ENCODE measurements at places on chromosomes 16 and 17.

DNA sequence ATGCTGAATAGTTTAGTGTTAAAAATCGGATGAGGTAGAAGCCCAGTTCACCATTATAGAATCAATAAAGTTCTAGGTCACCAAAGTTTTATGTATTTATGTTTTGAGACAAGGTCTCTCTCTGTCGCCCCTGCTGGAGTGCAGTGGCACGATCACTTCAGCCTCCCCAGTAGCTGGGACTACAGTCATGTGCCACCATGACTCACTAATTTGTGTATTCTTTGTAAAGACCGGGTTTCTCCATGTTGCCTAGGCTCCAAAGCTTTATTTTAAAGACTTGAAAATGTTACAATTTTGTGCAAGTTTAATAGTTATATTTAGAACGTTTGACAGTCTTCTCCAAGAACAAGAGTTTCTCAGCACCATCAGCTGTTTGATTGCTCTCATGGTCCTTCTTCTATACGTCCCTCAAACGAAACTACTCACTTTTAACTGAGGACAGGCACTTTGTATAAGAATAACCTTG is 32.1 kb downstream of the NDE1 start:
- DNase-seq: peak; percentile 61

DNA sequence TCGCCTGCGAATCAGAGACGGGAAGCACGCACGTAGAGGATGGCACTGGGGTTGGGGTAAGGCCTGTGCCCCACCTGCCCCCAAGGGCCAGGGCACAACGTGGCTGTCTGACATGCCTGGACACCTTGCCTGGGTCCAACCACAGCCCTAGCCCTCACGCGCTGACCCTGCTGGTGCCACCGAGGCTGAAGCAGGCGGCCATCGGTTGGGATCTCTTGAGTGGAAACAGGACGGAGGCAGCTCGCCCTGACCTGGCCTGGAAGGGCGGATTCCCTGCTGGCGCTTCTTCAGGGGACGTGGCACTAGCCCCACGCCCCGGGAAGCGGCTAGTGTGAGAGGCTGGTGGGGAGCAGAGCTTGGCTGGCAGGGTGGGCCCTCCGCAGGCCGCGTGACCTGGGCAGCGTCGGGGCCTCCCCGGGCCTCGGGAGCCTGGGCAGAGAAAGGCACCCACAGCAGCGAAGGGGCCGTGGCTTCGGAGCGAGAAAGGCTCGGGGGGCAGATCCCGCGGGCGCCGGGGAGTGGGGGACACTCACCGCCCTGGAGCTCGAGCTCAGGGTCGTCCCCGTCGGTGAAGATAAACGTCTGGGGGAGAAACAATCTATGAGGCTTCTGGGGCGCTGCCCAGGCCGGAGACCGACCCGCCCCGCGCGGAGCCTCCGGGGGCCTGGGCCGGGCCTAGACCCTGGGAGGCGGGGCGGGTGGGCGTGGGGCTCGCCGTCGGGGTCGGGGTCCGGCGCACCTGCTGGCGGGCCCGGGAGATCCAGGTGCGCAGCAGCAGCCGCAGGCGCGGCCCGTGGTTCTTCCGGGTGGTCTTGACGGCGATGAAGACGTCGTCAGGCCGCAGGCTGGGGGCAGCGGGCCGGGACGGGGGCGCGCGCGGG is 610 bp downstream of the RFNG start:
- DNase-seq: no peak

DNA sequence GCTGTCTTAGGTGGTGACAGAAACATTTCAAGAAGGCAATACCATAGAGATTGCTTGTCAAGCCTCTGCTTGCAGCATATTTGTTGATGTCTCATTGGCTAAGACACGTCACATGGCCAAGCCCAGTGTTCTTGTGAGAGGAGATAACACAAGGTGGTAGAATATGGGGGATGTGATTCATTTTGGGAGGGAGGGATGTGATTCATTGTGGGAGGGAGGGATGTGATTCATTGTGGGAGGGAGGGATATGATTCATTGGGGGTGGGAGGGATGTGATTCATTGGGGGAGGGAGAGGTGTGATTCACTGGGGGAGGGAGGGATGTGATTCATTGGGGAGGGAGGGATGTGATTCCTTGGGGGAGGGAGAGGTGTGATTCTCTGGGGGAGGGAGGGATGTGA is 470.5 kb upstream of the SALL1 start:
- DNase-seq: no peak

DNA sequence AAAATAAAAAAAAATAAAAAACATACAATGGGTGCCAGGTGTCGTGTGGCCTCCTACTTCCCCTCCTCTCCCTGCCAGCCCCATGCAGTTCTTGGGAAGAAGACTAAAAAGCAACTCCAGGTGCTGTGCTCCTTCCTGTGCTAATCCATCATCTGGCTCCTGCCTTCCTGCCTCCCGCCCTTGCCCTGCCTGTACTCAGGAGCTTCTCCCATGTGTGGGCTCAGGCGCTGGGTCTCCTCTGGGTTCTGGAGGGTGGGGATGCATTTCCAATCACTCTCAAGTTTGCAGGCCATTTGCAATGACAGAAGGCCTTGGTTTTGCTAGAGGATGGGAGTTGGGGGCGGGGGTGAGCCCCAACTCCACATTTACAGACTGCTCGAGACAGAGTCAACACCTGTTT is 122.9 kb downstream of the SDK2 start:
- no peak for DNase-seq

DNA sequence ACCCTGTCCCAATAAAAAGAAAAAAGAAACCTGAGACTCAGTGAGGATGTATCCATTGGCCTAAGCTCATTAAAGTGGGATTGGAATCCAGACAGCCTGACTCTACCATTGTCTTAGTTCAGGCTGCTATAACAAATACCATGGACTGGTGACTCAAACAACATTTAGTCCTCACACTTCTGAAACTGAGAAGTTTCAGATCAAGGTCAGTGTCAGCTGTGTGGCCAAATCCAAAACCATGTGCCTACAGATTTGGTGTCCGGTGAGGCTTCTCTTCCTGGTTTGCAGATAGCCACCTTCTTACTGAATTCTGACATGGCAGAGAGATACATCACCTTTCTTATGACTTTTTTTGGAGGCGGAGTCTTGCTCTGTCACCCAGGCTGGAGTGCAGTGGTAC is 53.3 kb upstream of the KDM8 start:
- no peak for DNase-seq

DNA sequence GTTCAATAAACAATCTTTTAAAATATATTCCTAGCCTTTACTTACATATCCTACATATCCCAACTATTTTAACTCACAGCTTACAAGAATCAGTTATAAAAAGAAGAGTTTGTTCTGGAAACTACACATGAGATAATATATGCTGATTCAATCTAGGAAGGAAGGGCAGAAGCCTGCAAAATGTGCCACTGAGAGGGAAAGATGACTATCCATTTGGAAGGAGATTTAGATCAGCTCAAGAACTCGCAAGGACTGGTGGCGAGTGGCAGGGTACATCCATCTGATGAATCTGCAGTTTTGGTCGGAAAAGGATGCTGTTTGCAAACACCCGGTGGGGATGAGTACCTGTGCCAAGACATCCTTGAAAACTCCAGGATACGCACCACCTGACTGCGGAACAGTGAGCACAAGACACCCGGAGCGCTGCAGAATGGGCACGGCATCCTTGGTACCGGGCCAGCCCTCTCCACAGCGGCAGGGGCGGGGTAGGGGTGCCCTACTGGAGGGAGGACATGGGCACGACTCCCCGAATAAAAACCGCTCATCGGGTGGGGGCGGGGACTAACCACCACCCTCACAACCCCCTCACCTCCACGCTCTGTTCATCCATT is 723 bp downstream of the TRIM37 start:
- peak; percentile 71 for DNase-seq

DNA sequence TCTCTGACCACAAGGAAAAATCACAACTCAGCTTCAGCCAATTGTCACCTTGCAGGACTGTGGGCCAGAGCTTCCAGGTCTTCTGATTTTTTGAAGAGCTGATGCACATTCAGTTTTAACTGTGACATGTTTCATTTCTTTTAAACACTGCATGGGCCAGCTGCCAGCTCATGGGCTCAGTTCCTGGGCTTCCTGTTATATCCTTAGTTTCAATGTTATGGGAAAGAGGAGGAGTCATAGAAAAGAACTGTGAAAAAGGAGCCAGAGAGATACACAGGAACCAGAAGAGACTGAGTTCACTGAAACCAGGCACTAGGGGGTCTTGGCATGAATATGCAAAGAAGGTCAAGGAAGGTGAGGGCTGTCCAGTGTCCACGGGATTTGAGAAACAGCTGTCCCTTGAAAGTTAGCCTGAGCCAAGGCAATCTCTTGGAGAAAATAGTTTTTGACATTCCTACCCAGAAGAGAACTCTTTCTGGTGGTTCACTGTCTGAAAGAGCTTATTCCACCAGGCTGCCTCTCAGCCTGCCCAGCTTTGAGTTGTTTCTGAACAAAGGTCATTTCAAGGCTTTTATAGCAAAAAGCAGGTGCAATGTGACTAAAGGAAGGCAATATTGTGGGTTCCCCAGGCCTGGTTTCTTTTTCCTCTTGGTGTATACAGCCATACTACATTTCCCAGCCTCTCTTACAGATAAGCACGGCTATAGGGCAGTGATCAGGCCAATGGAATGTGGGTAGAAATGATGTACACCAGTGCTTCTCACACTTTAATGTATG is 10.5 kb downstream of the PDILT start:
- DNase-seq: no peak

DNA sequence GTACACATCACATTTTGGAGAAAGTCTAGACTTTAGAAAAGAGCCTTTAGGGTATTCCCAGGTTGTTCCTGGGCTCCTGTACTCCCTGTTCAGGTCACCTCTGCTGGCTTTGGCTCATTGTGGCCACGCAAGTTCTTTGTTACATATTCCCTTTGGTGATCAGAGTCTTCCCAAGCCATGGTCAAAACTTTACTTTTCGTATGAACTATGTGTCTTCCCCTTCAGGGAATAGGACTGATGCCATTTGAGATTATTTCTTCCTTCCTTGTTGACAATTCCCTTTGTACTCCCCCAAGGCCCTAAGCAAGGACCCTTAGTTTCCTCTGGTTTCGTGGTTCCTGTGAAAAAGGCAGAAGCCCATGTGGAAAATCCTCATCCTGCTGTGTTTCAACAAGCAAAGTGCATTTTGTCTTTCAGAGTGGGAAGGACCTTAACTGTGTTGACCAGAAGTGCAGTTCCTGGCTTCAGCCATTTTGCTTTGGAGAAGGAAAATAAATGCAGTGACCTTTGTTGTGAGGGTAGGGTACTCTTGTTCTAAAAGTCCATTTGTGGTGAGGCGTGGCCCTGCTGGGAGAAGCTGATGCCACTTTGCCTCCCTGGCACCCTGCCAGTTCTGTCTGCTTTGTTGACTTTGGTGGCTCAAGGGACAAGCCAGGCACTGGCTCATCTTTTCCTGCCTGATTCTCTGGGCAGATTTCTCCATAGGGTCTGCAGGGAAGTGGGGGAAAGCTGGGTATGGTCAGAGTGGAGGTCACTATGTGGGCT is 55.1 kb downstream of the ZNRF1 start:
- DNase-seq: no peak

GRCh38 chr16:57284209-57284951 is at the start of gene PLLP:
TSS of gene PLLP (minus strand) at chr16:57284672. CDS start at chr16:57284540, 132 bp downstream.
- no peak for DNase-seq

- no peak for DNase-seq
Measured at GRCh38 chr16:88064011-88064888, 113.0 kb downstream of the BANP start.

- DNase-seq: no peak
Measured at GRCh38 chr17:48605991-48606891, 1.5 kb upstream of the HOXB6 start.

DNA sequence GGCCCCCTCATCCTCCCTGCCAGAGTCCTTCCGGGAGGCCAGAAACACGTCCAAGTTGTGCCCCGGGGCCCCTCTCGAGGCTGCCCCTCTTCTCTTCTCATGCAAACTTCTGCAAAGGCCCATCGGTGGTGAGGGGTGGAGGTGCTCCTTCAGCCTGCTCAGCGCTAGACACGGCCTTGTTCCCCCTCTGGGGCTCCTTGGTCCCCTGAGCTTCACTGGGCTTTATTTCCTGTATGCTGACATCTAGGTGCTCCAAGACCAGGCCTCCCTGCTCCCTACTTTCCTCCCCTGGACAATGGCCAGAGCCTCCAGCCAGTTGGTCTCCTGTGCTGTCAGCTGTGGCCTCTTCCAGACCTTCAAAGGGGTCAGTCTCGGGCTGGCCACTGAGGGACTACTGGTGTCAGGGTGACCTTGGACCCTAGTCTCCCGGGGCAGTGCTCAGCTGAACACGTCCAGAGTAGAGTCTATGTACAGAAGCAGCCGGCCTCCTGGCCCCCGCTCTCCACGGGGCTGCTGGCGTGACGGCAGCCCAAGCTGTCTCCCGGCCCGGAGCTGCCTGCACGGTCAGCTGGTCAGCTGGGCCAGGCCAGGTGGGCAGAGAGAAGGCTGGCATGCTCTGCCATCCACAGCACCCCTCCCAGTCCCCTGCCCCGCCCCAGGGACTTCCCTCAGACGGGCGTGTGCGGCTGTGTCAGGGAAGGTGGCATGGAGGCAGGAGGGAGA is 1.7 kb upstream of the PRR35 start:
- DNase-seq: no peak

DNA sequence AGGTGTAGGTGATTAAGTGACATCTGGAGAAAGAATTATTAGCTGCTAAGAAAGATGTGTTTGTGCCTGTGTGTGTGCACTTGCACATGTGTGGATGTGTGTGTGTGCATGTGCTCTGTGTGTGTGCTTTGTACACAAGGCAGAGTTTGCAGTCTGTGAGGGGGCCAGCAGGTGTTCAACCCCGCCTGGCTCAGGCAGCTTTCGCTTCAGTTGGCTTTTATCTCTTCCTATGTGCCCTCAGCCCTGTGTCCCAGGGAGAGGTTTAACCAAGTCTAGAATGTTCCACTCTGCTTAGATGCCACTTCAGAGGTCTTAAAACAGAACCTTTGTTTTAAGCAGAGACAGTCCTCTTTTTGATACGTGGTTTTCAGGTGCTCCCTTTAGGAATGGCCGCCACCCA is 58.8 kb downstream of the CDH13 start:
- DNase-seq: no peak

GRCh38 chr17:34758718-34759117 is 179.3 kb downstream of the TMEM132E start:
- no peak for DNase-seq

- DNase-seq: no peak
Measured at GRCh38 chr17:35981246-35981645, at the start of gene CCL16. TSS of gene CCL16 (minus strand) at chr17:35981497. CDS start at chr17:35981420, 77 bp downstream.

DNA sequence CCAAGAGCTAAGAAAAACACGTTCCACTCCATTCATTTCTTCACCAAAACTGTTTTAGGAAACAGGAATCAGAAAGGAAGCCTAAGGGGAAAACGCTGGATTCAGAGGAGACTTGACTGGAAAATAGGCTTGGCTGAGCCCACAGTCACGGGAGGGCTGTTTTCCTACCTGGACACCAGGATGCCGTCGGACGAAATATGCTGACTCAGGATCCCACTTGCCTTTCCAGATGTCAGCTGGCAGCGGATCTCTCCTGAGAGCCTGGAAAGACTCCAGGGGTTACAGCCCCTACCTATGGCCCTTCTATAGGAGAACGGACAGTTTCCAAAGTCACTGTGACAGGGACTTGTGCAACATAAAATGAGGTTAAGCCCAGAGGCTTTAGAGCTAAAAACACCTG is 245.1 kb downstream of the C16orf95 start:
- DNase-seq: no peak

- no peak for DNase-seq
Measured at GRCh38 chr16:30394592-30395154, 547 bp upstream of the ZNF48 start.
